ENCODE measurements at places on chromosomes 1 and 21. TPM values are rescaled to one million over a fixed set of nuclear protein-coding genes. Genes with fewer than 3 reads are reported as not detected.

DNA sequence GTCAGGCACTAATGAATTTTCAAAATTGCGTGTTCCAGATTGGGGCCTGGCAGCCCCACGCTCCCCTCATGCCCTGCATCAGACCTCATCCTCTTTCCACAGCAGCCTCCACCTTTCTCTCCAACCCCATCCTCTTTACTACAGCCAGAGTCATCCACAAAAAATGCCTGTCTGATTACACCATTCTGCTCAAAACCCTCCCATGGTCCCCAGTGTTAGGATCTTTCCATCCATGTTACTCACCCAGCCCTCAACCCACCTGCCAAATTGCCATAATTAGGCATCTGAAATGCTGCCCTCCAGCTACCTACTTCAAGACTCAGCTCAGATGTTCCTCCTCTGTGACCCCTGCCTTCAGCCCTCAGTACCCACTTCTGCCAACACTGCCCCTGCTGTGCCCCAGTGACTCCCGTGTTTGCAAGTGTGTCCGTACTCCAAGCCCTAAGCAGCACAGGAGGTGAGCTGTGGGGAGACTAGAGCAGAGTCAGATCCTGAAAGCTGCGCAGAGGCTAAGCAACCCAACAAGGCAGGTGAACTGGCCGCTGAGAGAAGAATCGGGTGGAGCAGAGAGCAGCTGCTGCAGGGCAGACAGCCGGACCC is 715 bp upstream of the ARTN start:
- DNase-seq, result no peak

GRCh38 chr1:47238935-47239592 is 7.0 kb upstream of the TAL1 start:
- DNase-seq, result no peak

DNA sequence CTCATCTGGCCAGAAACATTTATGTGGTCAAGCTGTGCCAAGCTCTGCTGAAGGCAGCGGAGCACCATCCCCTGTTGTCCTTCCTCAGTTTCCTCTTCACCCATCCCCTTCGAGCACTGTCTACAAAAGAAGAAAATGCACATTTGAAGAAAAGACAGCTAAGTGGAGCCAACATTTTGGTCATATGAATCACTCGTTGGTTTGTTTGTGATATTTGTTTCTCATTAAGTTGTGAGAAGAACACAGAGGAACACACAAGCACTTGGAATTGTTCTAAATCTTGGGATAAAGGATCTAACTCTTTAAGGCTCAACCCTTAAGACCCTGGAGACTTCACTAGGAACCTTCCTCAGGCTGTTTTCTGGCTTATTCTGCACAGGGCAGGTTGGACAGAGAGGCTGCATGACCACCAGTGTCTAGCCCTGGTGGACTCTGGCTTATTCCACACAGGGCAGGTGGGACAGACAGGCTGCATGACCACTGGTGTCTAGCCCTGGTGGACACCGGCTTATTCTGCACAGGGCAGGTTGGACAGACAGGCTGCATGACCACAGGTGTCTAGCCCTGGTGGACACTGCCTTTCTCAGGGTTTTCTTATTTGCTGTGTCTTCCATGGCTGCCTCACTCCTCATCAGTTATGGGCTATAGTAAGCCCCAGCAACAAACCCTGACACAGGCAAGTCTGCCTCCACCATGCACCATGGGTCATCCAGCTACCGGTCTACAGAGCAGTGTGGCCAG is 35.3 kb upstream of the COL6A2 start:
- DNase-seq, result no peak

GRCh38 chr1:176440176-176440575 is 22.8 kb upstream of the PAPPA2 start:
- DNase-seq, result no peak

GRCh38 chr1:185696422-185697150 is 37.6 kb upstream of the HMCN1 start:
- no peak for DNase-seq

DNA sequence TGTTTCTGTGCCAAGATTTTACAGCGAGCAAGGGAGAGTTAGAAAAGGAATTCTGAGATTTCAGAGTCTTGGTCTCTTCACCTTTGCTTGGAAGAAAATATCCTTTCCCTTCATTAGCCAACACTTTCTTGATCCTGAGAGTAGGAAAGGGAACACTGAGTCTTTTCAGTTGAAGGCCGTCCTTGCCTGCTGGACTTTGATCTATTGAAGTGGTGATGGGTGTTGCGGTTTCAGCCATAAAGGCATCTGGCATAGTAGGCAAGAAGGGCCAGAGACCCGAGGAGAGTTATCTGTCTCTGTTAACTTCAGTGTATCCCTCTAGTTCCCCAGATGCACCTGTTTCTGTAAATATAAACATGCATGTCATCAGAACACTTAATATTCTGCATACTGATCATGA is 9.7 kb downstream of the SELE start:
- no peak for DNase-seq

GRCh38 chr1:110249256-110249655 is 39.1 kb downstream of the KCNC4 start:
- no peak for DNase-seq

MPZL1 gene
- 121 TPM for total RNA-seq

CD52 gene
- 7.3 TPM for total RNA-seq

All from neural progenitor cell (in vitro differentiated cells).